ENCODE measurements at places on chromosomes 2 and 18.

- no peak for DNase-seq
Observed at GRCh38 chr2:238754259-238754658, 93.6 kb upstream of the TWIST2 start.

- no peak for DNase-seq
Observed at GRCh38 chr2:44707945-44708660, 233.4 kb upstream of the SIX3 start.

GRCh38 chr2:66840321-66841002 lies 405.5 kb downstream of the MEIS1 start:
- no peak for DNase-seq

GRCh38 chr2:45860136-45861121 lies 209.0 kb downstream of the PRKCE start:
- no peak for DNase-seq

DNA sequence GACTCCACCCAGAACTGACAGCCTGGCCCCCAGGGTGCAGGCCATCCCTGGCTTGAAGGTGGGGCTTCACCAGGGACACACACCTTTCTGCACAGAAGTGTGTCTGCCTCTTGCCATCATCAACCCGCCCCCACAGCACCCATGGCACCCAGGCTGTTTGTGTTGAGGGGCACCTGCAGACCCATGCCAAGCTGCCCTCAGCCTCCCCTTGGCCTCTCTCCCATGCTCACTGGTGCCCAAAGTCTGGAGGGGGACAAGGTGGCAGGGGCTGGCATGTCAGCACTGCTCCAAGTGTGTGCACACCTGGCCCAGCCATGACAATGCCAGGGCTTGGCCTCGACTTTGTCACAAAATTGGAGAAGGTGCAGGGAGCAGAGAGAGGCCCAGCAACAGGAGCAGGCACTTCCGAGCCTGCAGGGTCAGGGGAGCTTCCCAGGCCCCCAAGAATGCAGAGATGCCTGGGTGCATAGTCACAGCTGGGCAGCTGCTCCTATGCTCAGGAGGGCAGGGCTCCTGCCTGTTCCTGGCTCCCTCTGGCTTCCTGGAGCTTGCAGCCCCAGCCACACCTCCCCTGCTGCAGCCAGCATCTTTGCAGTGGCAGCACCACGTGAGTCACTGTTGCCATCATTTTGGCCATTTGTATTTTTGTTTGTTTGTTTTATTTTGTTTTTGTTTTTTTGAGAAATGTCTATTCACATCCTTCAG lies 280.6 kb upstream of the UBE2E3 start:
- no peak for DNase-seq

DNA sequence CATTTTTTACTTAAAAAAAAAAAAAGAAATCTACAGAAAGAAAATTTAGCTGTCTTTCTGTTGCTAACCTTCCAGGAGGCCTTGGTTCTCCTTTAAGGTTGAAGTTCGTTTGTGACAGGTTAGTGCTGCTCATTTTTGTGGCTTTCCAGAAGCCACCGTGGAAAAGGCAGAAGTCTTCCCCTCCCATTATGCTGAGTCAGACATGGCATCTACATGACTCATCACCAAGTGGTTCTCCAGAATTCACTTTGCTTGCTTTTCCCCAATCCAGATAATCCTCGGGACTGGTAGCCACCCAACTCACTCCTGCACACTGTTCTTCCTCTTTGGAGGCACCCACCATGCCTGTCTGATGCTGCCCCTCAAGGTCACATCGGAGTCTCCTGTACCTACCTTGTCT lies 228.7 kb downstream of the PIK3C3 start:
- DNase-seq = no peak

- no peak for DNase-seq
Observed at GRCh38 chr18:76461692-76462325, 33.2 kb downstream of the ZNF516 start.

DNA sequence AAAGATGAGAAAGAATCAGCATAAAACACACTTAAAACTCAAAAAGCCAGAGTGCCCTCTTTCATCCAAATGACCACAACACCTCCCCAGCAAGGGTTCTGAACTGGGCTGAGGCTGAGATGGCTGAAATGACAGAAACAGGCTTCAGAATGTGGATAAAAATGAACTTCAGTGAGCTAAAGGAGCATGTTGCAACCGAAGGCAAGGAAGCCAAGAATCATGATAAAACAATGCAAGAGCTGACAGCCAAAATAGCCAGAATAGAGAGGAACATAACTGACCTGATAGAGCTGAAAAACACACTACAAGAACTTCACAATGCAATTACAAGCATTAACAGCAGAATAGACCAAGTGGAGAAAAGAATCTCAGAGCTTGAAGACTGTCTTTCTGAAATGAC lies 12.2 kb upstream of the PSMA8 start:
- no peak for DNase-seq

DNA sequence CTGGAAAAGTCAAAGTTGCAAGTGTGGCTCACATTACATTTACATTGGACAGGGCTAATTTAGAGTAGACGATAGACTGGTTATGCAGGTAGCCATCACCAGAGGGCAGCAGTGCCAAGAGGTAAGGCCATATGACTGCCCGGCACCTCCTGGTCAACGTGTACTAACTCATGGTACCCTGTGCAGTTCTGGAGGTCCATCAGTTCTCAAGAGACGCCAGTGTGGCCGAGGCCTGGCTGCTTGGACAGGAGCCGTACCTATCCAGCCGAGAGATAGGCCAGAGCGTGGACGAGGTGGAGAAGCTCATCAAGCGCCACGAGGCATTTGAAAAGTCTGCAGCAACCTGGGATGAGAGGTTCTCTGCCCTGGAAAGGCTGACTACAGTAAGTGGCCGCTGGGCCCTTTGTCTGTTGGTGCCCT lies 65.8 kb upstream of the EML6 start:
- peak; percentile 15 for DNase-seq

DNA sequence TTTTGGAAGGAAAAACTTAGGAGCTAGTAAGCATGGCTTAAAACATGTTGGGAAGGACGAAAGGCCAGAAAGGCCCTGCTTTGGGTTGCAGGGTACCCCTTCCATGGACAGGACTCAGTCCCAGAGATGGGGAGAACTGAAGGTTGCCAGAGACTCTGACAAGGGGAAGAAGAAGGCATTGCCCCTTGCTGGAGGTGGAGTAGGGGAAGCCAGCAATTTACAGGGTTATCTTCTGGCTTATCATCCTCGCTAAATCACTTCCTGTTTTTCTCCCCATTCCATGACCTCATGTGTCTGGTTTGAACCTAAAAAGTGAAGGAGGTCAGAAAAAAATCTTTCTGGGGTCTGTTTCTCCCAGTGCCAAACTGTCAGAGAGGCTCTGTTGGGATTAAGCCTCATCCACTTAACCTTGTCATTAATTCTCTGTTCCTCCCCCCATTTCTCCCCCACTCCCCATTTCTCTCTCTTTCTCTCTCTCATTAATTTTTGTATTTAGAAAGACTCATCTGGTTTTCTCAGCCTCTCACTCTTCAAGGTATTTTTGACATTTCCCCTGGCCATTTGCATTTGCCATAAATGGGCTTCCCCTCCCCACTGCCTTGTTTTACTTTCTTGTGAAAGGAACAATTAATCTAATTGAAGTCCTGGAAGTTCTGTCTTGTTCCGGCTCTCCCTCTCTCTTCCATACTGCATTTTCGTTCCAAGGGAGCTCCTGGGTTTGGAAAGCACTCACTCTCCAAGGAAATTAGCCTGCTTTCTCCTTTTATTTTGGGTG lies 17.4 kb downstream of the NRP2 start:
- no peak for DNase-seq

GRCh38 chr2:225756198-225756597 lies 356.7 kb downstream of the NYAP2 start:
- no peak for DNase-seq

DNA sequence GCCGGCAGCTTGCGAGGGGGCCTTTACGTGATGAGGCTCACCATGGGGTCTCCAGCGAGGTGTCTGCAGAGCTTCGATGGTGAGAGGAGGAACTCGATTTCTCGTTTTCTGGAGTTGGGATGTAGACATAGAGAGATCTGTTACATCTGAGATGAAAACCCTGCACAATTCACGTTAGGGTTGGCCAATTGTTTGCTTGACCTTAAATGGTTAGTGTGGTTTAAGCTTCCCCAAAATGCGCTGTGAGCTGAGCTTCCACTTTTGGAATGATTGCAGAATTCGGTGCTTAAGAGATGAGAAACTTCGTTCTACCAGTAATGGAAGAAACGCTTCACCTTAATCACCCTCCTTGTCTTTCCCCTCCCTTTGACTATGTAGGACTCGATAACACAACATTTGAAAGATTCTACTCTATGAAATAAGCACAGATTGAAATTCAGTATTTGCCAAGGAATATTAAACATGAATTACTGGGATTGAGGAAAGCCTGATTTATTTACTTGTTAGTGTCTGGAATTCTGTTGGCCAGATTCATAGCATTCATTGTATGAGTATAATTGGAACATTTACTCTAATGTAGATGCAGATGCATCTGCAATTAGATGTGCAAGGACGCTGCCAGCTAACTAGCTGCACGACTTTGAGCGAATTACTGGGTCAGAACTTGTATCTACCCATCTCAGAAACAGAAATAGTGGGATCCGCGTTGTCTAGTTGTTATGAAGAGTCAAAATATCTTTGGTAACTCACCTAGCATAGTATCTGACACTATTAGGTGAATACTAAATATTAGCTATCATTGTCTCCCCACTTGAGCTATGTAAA lies 1.6 kb upstream of the KLF7 start:
- DNase-seq = no peak

- no peak for DNase-seq
Observed at GRCh38 chr2:69584127-69584889, 59.2 kb downstream of the AAK1 start.

GRCh38 chr2:179344970-179345369 lies 80.3 kb upstream of the SESTD1 start:
- no peak for DNase-seq

GRCh38 chr18:34075963-34076860 lies 148.5 kb downstream of the NOL4 start:
- DNase-seq = no peak

GRCh38 chr2:218067523-218067922 lies 1.5 kb upstream of the RUFY4 start:
- DNase-seq = no peak

- DNase-seq = no peak
Observed at GRCh38 chr2:43075054-43075593, 151.3 kb downstream of the ZFP36L2 start.

DNA sequence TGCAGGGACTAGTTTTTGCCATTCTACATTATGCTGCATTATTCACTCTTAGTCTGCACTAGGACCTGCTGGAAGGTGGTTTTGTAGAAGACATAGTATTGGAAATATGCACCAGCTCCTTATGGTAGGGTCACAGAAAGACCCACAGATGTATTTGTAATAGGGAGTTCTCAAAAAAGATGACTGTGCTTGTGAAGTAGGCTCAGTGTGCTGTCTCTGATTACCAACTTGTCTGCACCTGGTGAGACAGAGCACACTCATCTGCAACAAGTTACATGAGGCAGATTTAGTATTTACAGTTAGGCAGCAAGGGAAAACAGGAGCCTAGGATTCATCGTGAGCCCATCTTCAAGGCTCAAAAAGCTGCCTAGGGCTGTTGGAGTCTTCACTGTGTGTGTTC lies 29.4 kb downstream of the RHBDD1 start:
- no peak for DNase-seq

DNA sequence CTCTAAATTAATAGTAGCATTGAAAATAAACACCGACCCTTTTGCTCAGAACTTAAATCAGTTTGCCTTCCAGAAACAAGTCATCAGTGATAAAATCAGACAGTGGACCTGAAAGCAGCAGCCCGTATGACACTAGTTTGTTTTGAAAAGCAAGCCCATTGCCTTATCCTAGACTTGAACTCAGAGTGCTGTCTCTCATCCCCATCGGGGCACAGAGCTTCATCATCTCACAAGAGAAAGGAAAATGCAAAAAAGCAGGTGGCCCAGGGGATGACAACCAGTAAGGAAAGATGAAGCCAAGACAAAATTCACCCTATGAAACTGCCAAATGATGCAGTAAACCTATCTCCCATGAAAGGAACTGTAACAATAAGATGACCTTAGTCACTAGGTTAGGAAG lies 71.2 kb downstream of the CERKL start:
- no peak for DNase-seq

DNA sequence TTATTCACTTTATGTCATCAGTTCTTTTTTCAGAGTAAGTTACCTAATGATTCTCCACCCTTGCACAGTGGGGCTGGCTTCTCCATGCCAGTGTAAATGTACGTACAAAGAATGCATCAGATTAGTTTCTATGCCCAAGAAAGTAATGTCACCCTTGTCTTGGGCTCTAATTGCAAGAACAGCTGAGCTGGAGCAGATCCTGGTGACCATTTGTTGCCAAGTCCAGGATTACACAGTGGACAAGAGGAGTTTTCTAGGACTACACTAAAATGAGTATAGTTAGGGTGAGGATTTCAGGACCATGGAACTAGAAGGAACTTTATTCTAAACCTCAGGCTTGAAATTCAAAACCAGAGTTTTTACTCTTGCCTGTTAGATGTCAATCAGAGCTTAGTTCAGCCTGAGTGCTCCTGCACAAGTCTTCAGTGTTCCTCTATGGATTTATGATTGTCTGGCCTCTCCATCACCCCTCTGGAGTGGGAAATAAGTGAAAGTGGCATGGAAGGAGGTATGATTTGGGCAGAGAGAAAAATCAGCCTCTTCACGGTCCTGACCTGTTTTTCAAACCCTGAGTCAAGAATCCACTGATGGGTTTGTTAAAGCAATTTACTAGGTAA lies 29.8 kb downstream of the PCBP1 start:
- DNase-seq = no peak

- no peak for DNase-seq
Observed at GRCh38 chr2:68850524-68850923, 20.7 kb downstream of the BMP10 start.

GRCh38 chr18:2984091-2984490 lies 28.9 kb downstream of the LPIN2 start:
- no peak for DNase-seq

- no peak for DNase-seq
Observed at GRCh38 chr2:181393472-181393871, 63.7 kb upstream of the ITGA4 start.

- DNase-seq = no peak
Observed at GRCh38 chr2:162821176-162821575, 17.4 kb downstream of the KCNH7 start.

DNA sequence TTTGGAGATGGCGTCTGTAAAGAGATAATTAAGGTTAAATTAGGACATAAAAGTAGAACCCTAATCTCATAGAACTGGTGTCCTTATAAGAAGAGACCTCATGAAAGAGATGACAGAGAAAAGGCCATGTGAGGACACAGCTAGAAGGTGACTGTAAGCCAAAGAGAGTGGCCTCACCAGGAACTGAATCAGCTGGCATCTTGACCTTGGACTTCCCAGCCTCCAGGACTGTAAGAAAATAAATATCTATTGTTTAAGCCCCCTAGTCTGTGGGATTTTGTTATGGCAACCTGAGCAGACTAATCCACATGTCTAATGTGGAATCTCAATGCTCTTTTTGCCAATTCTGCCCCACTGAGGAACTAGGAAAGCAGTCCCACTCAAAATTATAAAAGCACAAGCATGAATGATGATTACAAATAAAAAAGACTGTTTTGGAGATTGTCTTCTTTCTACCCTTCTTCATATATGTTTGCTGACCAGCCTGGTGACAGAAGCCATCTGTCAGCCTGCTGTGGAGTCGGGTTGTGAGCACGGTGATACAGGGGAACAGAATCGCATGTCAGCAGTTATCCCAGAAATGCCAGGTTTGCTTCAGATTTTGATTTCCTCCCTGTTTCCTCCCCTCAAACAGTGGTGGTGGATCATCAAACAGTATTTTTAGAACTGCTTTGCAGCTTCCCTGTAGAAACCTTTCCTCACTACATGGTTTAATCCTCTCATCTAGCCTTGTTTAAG lies 54.2 kb downstream of the INPP4A start:
- DNase-seq = no peak

GRCh38 chr2:145012806-145013205 lies 492.9 kb upstream of the ZEB2 start:
- DNase-seq = no peak

GRCh38 chr18:26307161-26307773 lies 81.0 kb downstream of the TAF4B start:
- DNase-seq = no peak

Data from T-helper 1 cell (primary cell).